Colonic mucosa (tissue), 4 donors: ENCODE measurements at places on chromosomes 1 and 21.

GRCh38 chr21:14538483-14538882 is 7.6 kb downstream of the SAMSN1 start:
- DNase-seq, result no peak

DNA sequence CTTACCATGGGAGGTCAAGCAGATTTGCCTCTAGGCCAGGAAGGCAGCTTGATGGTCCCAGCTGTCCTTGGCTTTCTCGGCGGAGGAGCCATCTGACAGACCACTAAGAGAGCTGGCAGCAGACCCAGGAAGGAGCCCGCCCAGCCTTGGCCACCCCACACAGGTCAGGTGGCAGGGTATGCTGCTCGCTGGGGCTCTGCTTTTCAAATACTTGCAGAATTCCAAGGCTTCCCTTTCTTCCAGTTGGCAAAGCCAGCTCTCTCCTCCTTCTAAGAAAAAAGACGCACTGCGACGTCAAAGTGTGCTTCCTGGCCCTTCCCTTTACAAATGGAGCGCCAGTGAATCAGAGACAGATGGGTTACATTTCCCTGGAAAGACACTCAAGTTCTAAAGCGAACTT is 229.4 kb downstream of the CACNA1E start:
- DNase-seq, result no peak

DNA sequence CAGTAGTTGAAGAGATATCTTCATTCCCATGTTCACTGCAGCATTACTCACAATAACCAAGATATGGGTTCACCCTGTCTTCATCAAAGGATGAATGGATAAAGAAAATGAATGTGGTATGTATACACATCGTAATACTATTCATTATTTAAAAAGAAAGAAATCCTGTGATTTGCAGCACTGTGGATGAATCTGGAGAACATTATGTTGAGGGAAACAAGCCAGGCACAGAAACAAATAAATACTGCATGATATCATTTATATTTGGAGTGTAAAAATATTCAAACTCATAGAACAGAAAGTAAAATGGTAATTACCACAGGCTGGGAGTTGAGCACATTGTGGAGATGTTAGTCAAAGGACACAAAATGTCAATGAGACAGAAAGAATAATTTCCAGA is 977.2 kb downstream of the AMY1C start:
- no peak for DNase-seq

GRCh38 chr1:65289449-65289848 is 19.9 kb upstream of the DNAJC6 start:
- DNase-seq, result no peak

DNA sequence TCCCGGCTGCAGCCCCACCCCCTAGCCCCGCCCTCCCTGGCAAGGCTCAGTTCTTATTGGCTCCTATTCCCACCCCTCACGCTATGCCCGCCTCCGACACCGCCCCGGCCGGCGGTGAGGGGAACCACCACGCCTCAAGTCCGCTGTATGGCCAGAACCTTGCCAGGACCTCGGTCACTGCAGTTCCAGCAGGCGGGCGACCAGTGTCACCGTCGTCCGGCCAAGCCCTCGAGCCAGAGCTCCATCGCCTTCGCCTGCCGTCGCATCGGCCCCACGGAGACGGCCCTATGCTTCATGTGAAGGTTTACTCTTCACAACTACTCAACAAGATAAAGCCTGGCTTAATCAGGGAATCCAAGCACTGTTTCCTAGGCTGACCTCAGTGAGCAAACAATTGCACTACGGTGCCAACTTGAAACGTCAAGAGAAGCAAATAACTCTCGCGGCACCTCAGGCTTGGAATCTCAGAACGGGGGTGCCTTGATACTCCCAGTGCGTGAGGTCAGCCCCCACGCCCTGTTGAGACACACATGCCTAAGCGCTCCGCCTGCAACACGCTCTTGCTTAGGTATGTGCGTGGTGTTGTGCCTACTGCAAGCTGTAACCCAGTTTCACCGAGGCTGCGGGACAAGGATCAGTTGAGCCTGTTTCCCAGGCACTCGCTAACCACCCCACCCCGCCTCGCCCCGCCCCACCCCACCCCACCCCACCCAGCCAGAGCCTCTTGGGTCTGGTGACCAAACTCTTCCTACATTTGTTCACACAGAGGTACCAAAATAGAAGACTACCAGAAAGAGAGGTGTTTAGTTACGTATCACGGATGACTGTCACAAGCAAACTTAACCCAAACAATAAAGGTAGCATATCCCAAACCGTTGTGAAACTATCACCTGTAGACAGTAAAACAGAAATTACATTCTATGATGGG is 498 bp upstream of the DENND2C start:
- DNase-seq, result peak; percentile 98

- no peak for DNase-seq
These were observed 56.7 kb downstream of the PRDM2 start for GRCh38 chr1:13756557-13757315.

DNA sequence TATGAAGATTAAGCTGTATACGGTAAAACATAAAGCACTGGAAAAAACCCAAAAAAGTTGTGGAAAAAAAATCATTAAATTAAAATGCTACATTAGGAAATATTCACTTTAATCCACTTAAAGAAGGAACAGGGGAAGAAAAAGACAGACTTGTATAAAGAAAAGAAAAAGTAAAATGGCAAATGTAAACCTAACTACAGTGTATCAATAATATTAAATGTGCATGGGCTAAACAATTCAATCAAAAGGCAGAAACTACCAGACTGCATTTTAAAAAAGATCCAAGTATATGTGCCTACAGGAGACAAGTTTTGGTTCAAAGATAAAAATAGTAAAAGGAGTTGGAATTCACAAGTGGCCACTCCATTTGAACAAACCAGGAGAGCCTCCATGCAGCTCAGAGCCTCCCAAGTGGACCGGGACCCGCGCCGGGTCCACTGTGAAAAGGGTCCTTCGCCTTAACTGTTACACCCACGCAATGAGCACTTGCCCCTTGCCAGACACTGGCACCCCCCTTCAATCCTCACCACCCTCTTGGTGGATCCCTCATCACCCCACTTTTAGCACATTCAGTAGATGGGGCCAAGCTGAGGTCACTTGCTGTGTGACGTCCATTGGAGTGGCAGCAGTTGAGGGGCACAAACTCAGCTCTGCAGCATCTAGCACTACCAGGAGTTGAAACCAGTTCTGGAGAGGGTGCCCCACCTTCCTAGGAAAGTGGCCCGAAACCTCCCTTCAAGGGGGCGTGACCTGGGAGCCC is 898 bp downstream of the C1orf174 start:
- no peak for DNase-seq

DNA sequence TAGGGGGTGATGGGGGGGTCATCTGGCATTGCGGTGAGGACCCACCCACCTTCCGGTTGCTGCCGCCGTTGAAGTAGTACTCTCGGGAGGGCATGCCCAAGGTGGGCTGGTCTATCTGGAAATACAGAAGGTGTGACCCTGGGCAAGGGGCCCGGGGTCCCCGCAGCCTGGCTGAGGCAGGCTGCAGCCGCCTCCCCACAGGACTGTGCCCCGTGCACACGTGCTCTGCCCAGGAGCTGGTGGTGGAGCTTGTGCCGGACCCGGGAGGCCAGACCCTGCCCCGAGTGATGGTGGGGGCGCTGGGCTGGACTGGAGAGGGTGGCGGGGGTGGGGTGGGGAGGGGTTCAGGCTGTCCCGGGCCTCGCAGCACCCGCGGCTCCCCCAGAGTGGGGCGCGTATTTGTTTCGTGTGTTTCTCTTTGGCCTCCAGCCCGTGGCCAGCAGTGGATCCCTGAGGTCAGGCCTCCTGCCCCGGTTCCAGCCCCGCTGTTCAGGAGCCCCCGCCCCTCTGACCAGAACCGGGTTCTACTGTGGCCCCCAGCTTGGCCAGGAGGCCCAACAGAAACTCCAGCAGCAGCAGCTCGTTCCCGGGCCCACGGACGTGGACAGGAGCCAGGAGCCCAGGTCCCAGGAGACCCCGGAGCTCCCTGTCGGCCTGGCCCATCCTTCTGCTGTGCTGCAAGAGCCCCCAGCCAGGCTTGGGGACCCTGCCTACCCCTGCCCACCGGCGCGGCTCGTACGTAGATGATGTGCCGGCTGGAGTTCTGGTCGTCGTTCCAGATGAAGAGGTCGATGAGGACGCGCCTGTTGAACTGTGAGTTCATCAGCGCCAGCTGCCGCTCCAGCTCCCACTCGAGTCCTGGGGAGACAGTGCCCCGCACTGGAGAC is 19.2 kb downstream of the PRXL2B start:
- no peak for DNase-seq

DNA sequence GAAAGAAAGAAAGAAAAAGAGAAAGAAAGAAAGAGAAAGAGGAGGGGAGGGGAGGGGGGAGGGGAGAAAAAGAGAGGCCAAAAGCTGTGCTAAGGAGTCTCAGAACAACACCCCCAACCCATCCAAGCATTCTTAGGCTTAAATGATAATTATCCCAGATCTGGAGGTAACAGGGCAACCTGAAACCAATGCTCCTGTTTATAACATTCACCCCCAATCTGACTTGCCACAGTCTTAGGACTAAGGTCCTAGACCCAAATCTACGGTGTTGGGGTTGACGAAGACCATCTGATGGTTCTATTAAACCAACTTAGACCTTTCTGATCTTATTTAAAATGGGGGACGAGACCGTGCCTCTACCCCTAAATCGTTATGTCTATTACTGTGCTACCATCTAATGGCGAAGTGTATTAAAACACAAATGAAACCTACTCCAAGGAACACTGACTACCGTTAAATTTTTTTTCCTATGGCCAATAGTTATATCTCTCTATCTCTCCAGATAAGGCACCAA is 119.3 kb upstream of the CDC42BPA start:
- no peak for DNase-seq

DNA sequence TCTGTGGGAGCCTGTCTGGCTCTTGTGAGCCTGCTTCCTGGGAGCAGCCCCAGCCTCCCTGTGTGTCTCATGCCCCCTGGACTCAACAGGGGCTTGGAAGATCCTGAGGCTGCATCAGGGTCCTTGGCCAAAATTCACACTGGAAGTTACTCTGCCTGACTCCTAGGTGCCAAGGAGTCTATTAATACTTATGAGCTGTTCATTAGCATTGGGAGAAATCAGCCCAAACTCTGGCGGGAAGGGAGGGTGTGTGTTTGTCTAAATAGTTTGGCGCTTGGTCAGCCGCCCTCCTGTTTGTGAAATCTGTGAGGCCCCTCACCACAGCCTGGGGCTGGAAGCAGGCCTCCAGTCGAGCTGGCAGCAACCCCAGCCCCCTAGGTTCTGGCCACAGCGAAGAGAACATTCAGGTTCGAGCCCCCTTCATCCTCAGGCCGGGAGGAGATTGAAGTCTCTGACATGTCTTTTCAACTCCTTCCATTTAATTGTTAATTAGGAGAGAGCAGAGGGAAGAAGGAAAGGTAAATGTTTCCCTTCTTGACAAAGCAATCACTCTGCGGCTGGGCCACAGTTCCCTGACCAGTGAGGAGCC is 82.1 kb upstream of the F3 start:
- DNase-seq, result peak; percentile 13

- peak; percentile 82 for DNase-seq
These were observed 50.4 kb upstream of the CXADR start for GRCh38 chr21:17462276-17462981.

GRCh38 chr1:235342471-235342870 is 14.1 kb downstream of the GGPS1 start:
- DNase-seq, result no peak

- DNase-seq, result no peak
These were observed 30.2 kb downstream of the AMY1C start for GRCh38 chr1:103779932-103780331.

- DNase-seq, result no peak
These were observed 406.7 kb downstream of the RWDD3 start for GRCh38 chr1:95640746-95641145.

DNA sequence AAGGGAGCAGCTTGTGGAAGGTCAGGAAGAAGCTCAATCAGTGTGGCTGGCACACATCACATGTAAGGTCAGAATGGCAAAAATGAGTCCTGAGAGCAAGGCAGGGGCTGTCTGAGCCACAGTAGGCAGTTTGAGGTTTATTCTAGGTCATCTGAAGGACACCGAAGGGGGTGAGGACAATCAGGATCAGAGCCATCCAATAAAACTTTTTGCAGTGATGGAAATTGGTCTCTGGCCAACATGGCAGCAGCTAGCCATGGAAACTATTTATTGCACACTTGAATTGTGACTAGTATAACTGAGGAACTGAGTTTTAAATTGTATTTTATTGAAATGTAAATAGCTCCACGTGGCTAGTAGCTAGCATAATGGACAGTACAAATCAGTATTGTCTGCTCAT is 97.0 kb upstream of the CACNA1E start:
- DNase-seq, result no peak

GRCh38 chr21:28752131-28752530 is 240.5 kb downstream of the LTN1 start:
- DNase-seq, result no peak

DNA sequence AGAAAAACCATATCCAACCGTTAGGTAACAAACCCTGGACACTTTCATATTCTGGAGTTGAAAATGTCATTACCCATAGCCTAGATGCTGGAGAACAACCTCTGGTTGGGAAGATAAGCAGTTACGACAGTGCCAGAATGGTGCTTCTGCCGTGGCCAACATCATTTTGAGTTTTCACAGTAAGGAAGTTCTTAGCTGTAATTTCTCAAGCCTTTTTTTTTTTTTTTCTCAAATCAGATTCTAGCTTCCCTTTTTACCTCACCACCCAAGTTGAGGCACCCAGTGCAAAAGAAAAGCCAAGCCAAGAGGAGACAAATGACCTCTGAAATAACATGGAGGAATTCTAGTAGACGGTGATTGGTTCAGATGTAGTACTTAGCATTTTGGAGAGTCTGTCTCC is 21.8 kb downstream of the PPT1 start:
- no peak for DNase-seq

- DNase-seq, result no peak
These were observed 108.1 kb upstream of the IVNS1ABP start for GRCh38 chr1:185425163-185425562.

DNA sequence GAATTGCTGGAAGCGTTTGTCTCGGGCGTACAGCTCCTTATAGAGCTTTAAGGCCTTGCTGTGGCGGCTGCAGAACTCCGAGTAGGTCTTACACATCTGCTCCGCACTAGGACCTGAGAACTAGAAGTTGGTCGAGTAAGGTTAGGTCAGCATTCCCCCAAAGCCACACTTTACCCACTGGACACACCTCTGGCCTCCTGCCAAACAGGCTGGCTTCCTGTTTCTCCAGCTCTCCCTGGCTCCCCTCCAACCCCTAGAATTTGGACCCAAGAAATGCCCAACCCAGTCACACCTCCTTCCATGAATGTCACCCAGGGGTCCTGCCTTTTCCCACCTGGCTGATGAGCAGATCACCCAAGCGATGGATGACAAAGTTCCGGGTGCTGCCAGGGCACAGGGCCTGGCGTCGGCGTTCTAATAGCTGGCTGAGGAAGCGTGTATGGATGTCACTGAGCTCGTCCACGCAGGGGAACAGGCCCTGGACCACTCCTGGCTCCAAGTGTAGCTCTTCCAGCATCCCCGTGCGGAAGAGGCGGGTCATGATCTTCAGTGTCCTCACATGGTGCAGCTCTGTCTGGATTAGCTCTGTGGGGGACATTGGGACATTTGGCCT is 15.6 kb downstream of the ARHGEF2 start:
- DNase-seq, result peak; percentile 59

GRCh38 chr21:46007492-46007868 is 25.9 kb downstream of the COL6A1 start:
- DNase-seq, result no peak
